Common myeloid progenitor, CD34-positive (primary cell): ENCODE measurements at places on chromosomes 7 and 10.

DNA sequence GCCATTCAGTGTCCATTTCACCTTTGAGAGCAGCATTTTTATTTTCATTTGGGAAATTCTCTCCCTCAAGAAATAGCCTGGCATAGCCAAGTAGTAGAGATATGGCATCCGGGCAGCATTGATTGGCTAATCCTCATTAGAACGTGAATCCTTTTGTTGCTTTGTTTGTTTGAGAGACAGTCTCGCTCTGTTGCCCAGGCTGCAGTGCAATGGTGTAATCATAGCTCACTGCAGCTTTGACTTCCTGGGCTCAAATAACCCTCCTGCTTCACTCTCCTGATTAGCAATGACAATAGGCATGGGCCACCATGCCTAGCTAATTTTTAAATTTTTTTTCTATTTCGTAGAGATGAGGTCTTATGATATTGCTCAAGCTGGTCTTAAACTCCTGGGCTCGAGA, 1174.9 kb upstream of the AUTS2 start:
- H3K36me3 ChIP-seq = no peaks in the 10 kb centered on the region
- H3K4me1 ChIP-seq = no peaks in the 10 kb centered on the region
- H3K27me3 ChIP-seq = no peaks in the 10 kb centered on the region
- no peak for DNase-seq

- DNase-seq = no peak
- H3K27me3 ChIP-seq = no peaks in the 10 kb centered on the region
- peaks cover 36% of the 10 kb centered on the region for H3K4me1 ChIP-seq
- H3K4me3 ChIP-seq = peak overlapping the region; percentile 19
- H3K27ac ChIP-seq = no peak overlapping the region
Observed at GRCh38 chr10:71714031-71714410, 5.6 kb downstream of the C10orf105 start.

GRCh38 chr7:75867390-75867717, 11.5 kb upstream of the RHBDD2 start:
- DNase-seq = no peak
- no peak overlapping the region for H3K4me3 ChIP-seq
- no peaks in the 10 kb centered on the region for H3K27me3 ChIP-seq
- no peaks in the 10 kb centered on the region for H3K36me3 ChIP-seq

GRCh38 chr10:96840841-96841518, 8.9 kb downstream of the LCOR start:
- peaks cover 45% of the 10 kb centered on the region for H3K4me1 ChIP-seq
- DNase-seq = peak; percentile 94
- peak overlapping the region; percentile 72 for H3K27ac ChIP-seq
- no peaks in the 10 kb centered on the region for H3K36me3 ChIP-seq
- H3K27me3 ChIP-seq = no peaks in the 10 kb centered on the region

DNA sequence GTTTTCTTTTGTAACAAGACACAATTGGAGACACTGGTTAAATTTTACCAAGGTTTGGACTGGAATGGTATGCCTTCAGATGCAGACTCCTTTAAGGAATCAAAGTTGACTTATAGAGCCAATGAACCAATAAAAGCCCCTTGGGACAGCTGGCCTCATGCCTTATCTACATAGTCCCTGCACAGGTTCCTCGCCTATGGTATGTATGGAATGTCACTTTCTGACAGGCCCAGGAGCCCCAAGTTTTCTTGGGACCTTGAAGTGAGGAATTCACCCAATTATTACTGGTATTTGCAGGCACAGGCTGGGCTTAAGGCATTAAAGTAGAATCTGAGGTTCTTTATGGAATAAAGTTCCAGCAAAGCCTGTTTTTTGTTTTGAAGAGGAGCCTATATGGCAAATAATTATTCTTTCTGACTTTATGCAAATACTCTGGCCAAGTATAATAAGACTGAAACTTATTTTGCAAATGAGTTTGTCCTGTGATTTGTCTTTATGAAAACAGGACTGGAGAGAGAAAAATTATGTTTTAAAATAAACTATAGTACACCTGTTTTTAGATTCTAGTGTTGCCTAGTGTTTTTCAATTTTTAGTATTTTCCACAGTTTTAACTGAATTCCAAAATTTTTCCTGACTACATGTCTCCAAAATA, 24.1 kb upstream of the DNMBP start:
- H3K4me3 ChIP-seq = no peak overlapping the region
- no peak for DNase-seq
- no peaks in the 10 kb centered on the region for H3K4me1 ChIP-seq
- H3K36me3 ChIP-seq = no peaks in the 10 kb centered on the region

DNA sequence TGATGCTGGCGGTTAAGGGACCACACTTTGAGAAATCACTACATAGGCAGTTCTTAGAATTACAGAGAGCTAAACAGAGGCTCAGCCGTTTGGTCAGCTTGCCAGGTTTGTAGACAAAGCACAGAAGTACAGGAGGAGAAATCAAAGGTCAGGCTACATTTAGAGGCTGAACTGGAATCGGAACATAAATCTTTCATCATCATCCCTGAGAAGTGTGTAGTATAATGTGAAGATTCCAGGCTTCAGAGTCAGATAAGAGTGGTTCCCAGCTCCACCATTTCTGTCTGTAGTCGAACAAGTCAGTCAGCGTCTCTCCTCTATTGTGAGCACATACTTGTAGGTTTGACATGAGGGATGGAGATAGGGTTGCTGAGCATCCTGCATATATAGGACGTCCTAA, 18.9 kb downstream of the CDK1 start:
- DNase-seq = no peak
- no peaks in the 10 kb centered on the region for H3K4me1 ChIP-seq
- no peak overlapping the region for H3K27ac ChIP-seq

GRCh38 chr7:100949933-100950443, 654 bp downstream of the MUC3A start:
- no peak for DNase-seq
- no peak overlapping the region for H3K4me3 ChIP-seq
- H3K27ac ChIP-seq = no peak overlapping the region
- no peaks in the 10 kb centered on the region for H3K4me1 ChIP-seq
- H3K36me3 ChIP-seq = no peaks in the 10 kb centered on the region
- peaks cover 54% of the 10 kb centered on the region for H3K27me3 ChIP-seq

GRCh38 chr7:151709141-151710038, 167.5 kb downstream of the PRKAG2 start:
- H3K27ac ChIP-seq = no peak overlapping the region
- H3K36me3 ChIP-seq = no peaks in the 10 kb centered on the region
- peak; percentile 13 for DNase-seq
- no peak overlapping the region for H3K4me3 ChIP-seq
- H3K27me3 ChIP-seq = no peaks in the 10 kb centered on the region

GRCh38 chr7:11332186-11332864, 358.7 kb downstream of the PHF14 start:
- H3K27ac ChIP-seq = no peak overlapping the region
- H3K4me1 ChIP-seq = no peaks in the 10 kb centered on the region
- H3K27me3 ChIP-seq = no peaks in the 10 kb centered on the region
- H3K36me3 ChIP-seq = no peaks in the 10 kb centered on the region

GRCh38 chr10:117684672-117685211, 142.2 kb downstream of the EMX2 start:
- DNase-seq = no peak
- H3K27me3 ChIP-seq = peaks cover 7% of the 10 kb centered on the region
- H3K4me1 ChIP-seq = no peaks in the 10 kb centered on the region
- no peaks in the 10 kb centered on the region for H3K36me3 ChIP-seq
- no peak overlapping the region for H3K27ac ChIP-seq

GRCh38 chr10:53233749-53234148, 461.2 kb upstream of the MBL2 start:
- H3K27ac ChIP-seq = no peak overlapping the region
- H3K36me3 ChIP-seq = no peaks in the 10 kb centered on the region
- DNase-seq = no peak
- H3K4me3 ChIP-seq = no peak overlapping the region
- H3K27me3 ChIP-seq = no peaks in the 10 kb centered on the region

DNA sequence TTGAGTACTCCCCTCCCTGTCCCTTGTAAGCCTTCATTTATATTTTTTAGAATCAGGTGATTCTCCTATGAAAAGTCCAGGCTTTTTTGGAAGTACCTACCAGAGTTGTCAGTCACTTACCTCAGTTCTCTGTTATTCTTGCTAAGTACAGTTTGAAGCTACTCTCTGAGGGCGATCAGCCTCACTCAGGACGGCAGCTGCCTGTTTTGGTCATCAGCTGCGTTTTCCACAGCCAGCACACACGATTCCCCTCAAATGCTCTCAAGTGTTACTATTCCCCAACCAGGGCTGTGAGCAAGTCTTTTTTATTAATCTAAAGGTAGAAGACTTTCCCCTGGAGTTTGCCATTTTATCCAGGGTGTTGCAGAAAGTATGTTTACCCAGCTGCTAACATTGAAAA, 328.6 kb downstream of the SUGCT start:
- H3K36me3 ChIP-seq = no peaks in the 10 kb centered on the region
- DNase-seq = no peak
- no peak overlapping the region for H3K27ac ChIP-seq
- no peak overlapping the region for H3K4me3 ChIP-seq

GRCh38 chr7:135877805-135878204, 99.4 kb downstream of the MTPN start:
- H3K27me3 ChIP-seq = no peaks in the 10 kb centered on the region
- H3K4me1 ChIP-seq = no peaks in the 10 kb centered on the region
- no peak overlapping the region for H3K4me3 ChIP-seq
- DNase-seq = no peak
- H3K27ac ChIP-seq = no peak overlapping the region

DNA sequence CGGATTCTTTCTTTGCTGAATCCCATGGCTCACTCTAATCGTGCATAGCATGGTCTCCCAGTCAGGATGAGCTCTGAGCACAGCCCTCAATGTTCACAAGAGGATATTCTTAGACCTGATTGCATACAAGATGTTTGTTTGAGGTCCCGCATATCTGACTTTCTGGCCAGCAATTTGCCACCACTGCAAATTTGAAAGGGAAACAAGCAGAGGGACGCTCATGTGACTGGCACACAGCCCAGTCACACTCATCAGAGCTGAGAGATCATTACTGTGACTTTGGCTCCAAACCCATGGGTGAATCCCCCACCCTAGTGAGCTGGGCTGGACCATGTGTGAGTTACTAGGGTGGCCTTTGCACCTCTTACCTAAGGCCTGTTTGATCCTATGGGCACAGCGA, 9.9 kb downstream of the TAS2R41 start:
- H3K4me1 ChIP-seq = peaks cover 10% of the 10 kb centered on the region
- no peaks in the 10 kb centered on the region for H3K27me3 ChIP-seq
- peak; percentile 69 for DNase-seq
- no peak overlapping the region for H3K27ac ChIP-seq

GRCh38 chr7:54550471-54550870, 8.3 kb downstream of the VSTM2A start:
- H3K27me3 ChIP-seq = peaks cover 18% of the 10 kb centered on the region
- H3K4me3 ChIP-seq = no peak overlapping the region
- H3K36me3 ChIP-seq = no peaks in the 10 kb centered on the region
- no peak for DNase-seq

DNA sequence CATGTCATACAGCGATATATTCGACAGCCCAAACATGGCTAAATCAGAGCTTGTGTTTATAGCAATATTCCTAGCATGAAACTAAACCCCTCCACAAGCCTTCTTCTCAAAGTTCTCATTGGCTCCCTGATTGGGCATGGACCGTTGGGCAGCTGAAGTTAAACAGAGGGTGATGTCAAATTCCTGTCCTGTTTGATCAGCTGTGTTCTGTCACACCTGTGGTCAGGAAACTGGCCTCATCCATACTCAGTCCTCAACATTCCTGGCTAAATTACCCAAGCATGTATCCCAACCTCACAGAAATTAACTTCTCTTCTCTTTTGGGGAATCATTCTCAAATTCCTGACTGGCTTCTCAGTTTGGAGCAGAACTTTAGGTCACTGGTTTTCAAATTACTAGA, 107.9 kb downstream of the ODAD2 start:
- no peak for DNase-seq
- no peaks in the 10 kb centered on the region for H3K27me3 ChIP-seq
- H3K27ac ChIP-seq = no peak overlapping the region
- no peak overlapping the region for H3K4me3 ChIP-seq

DNA sequence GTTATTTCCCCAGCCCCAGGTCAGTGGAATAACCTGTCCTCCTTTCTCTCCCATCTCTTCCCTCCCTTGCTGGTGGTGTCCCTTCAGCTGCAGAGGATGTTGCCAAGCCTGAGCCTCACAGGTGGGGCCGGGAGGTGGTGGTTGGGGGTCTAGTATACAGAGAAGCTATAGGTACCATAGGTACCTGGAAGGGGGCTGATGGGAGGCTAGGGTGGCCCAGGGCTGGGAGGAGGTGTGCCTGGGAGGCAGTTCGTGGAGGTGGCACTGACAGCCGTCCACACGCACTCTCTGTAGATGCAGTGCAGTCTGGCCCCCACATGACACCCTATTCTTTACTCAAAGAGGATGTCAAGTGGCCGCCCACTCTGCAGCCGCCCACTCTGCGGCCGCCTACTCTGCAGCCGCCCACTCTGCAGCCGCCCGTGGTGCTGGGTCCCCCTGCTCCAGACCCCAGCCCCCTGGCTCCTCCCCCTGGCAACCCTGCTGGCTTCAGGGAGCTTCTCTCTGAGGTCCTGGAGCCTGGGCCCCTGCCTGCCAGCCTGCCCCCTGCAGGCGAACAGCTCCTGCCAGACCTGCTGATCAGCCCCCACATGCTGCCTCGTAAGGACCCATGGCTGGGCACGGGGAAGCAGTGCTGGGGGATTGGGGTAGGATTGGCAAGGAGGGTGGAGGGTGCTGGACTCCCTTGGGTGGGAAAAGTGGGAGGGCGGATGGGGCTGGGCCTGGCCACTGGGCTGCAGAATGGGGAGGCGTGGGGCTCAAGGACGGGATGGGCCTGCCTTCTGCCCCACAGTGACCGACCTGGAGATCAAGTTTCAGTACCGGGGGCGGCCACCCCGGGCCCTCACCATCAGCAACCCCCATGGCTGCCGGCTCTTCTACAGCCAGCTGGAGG, 9.5 kb downstream of the IRF5 start:
- H3K36me3 ChIP-seq = peaks cover 74% of the 10 kb centered on the region
- peak; percentile 33 for DNase-seq
- no peak overlapping the region for H3K4me3 ChIP-seq
- peaks cover 26% of the 10 kb centered on the region for H3K4me1 ChIP-seq

GRCh38 chr10:3364768-3365480, 192.3 kb upstream of the PITRM1 start:
- H3K27ac ChIP-seq = no peak overlapping the region
- H3K36me3 ChIP-seq = no peaks in the 10 kb centered on the region
- H3K4me3 ChIP-seq = no peak overlapping the region
- no peaks in the 10 kb centered on the region for H3K4me1 ChIP-seq

- DNase-seq = no peak
- no peak overlapping the region for H3K27ac ChIP-seq
- peak overlapping the region; percentile 47 for H3K4me3 ChIP-seq
- peaks cover 36% of the 10 kb centered on the region for H3K4me1 ChIP-seq
- peaks cover 88% of the 10 kb centered on the region for H3K27me3 ChIP-seq
- peaks cover 6% of the 10 kb centered on the region for H3K36me3 ChIP-seq
Observed at GRCh38 chr7:27101957-27102580, 414 bp downstream of the HOXA2 start.
